Naive thymus-derived CD8-positive, alpha-beta T cell (primary cell): ENCODE measurements at places on chromosomes 7 and 10. TPM values are rescaled to one million over a fixed set of nuclear protein-coding genes. Genes with fewer than 3 reads are reported as not detected.

Gene GRM8
- not detected for total RNA-seq

Gene SPDYE1
- not detected for total RNA-seq

Gene TUBAL3
- total RNA-seq, result not detected

Gene MMD2
- not detected for total RNA-seq

Gene CLCN1
- not detected for total RNA-seq
